ENCODE measurements at places on chromosomes 6 and 20. TPM values are rescaled to one million over a fixed set of nuclear protein-coding genes. Genes with fewer than 3 reads are reported as not detected.

- H3K4me3 ChIP-seq: no peak overlapping the region
- no peaks in the 10 kb centered on the region for H3K4me1 ChIP-seq
- DNase-seq: no peak
- H3K27me3 ChIP-seq: no peaks in the 10 kb centered on the region
These were observed 2.4 kb downstream of the KLC4 start for GRCh38 chr6:43061861-43062260.

DNA sequence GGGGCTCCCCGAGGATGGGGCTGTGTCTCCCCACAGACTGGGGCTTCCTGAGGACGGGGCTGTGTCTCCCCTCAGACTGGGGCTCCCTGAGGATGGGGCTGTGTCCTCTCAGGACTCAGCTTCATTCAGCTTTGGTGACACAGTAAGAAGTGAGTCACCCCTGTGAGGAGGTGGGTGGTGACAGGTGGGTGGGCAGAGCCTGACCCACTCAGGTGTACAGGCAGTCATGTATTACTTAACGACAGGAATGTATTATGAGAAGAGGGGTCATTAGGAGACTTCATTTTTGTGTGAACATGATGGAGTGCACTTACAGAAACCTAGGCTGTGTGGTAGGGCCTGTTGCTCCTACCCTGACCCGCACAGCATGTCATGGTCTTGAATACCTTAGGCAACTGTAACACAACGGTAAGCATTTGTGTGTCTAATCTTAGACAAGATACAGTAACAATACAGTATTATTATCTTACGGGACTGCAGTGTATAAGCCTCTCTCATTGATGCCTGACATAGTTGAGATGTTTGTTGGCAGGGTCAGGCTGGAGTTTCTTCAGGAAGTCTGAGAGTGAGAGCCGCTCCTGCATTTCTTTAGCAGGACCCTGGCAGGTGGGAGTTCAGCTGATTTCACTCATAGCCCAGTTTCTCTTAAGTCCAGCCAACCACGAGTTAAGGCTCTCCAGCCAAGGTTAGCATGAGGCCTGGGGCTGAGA, 10.9 kb upstream of the PGC start:
- H3K4me1 ChIP-seq: no peaks in the 10 kb centered on the region
- H3K27ac ChIP-seq: no peak overlapping the region
- no peaks in the 10 kb centered on the region for H3K36me3 ChIP-seq

SPATA2 gene
- 5.8 TPM for total RNA-seq

- no peaks in the 10 kb centered on the region for H3K4me1 ChIP-seq
- peaks cover 5% of the 10 kb centered on the region for H3K36me3 ChIP-seq
- no peak overlapping the region for H3K27ac ChIP-seq
- DNase-seq: peak; percentile 12
These were observed 133.9 kb downstream of the JPH2 start for GRCh38 chr20:44053046-44053445.

RIOK1 gene
- total RNA-seq: 20.9 TPM
